ENCODE measurements at places on chromosomes 11 and 22. TPM values are rescaled to one million over a fixed set of nuclear protein-coding genes. Genes with fewer than 3 reads are reported as not detected.

Gene TEAD1
- 76.5 TPM for total RNA-seq

- H3K27me3 ChIP-seq, result no peaks in the 10 kb centered on the region
- DNase-seq, result peak; percentile 79
- peaks cover 8% of the 10 kb centered on the region for H3K4me1 ChIP-seq
- H3K4me3 ChIP-seq, result peak overlapping the region; percentile 33
- H3K27ac ChIP-seq, result peak overlapping the region; percentile 95
Observed at GRCh38 chr22:30265823-30266444, 717 bp downstream of the OSM start.

- DNase-seq, result no peak
- H3K27ac ChIP-seq, result no peak overlapping the region
- no peak overlapping the region for H3K4me3 ChIP-seq
- peaks cover 55% of the 10 kb centered on the region for H3K4me1 ChIP-seq
- no peaks in the 10 kb centered on the region for H3K36me3 ChIP-seq
Observed at GRCh38 chr11:73755670-73756069, 5.2 kb downstream of the RAB6A start.

Gene TYMP
- 249 TPM for total RNA-seq

GRCh38 chr11:64518928-64519327 lies 72.1 kb upstream of the SLC22A12 start:
- H3K4me3 ChIP-seq, result no peak overlapping the region
- H3K27me3 ChIP-seq, result no peaks in the 10 kb centered on the region
- no peak for DNase-seq

Gene BTBD10
- total RNA-seq, result 31.7 TPM

DNA sequence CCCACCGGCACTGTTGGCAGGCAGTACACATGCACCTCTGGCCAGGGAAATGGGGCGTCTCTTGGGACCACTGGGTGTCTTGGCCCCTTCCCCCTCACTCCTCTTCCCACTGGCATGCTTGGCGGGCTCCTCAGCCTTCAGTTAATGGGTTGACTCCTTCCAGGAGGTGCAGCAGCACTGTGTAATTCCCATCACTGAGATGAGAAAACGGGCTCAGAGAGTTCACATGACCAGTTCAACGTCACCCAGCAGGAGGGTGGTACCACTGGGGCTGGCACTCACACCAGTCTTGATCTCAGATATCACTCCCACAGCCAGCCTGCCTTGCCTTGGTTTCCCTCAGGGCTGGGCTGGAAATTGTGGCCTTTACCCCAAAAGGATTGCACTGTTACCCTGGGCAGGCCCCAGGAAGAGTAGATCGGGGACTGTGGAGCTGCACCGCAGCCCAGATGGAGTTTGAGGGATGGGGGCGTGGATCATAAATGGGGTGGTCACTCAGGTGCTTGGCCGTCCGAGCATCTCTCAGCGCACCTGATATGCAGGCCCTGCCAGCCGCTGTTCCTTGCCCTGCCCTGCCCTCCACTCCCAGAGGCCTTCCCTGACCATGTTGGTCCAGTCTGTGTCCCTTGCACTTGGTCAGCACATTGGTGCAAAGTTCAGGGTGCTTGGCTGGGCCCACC lies 16.9 kb downstream of the CAPN5 start:
- H3K27ac ChIP-seq, result peak overlapping the region; percentile 69
- H3K4me3 ChIP-seq, result no peak overlapping the region
- H3K4me1 ChIP-seq, result peaks cover 13% of the 10 kb centered on the region
- H3K27me3 ChIP-seq, result no peaks in the 10 kb centered on the region

DNA sequence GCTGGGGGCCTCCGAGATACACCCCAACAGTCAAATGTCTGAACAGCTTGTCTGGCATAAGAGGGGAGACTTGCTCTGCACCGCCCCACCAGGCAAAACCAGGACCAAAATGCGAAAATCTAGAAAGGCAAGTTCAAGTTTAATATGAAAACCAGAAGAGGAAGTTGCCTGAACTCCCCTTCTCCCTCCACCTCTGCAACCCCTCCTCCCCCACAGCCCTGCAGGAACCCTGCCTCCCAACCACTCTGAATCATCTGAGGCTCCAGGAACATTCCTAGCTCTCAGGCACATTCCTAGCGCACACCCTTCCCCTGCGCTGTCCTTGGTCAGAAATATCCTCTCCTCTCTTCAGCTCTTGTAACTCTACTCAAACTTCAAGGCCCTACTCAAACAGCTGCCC lies 36.7 kb downstream of the ISX start:
- no peaks in the 10 kb centered on the region for H3K27me3 ChIP-seq
- H3K36me3 ChIP-seq, result no peaks in the 10 kb centered on the region
- DNase-seq, result no peak
- H3K4me1 ChIP-seq, result no peaks in the 10 kb centered on the region

Gene CSRP3
- not detected for total RNA-seq

DNA sequence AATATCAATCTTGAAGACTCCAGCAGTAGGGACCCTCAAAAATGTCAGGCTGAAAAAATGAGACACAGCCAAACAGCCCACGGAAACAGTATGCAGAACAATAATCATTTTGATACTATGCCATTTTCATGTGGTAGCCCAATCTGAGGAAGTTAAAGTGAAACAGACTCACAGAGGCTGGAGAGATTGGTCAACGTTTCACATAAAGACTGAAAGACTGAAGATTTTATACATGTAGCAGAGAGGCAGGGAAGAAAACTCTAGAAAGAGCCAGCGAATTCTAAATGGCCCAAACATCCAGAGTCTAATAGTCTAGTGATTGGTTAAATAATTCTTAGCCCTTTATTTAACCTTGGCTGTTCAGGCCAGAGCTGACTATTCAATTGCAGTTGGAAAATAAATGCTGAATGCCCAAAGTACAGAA lies 49.4 kb downstream of the MAML2 start:
- no peaks in the 10 kb centered on the region for H3K27me3 ChIP-seq
- H3K27ac ChIP-seq, result peak overlapping the region; percentile 69
- no peaks in the 10 kb centered on the region for H3K36me3 ChIP-seq
- DNase-seq, result no peak
- peaks cover 16% of the 10 kb centered on the region for H3K4me1 ChIP-seq

Gene OR4C16
- total RNA-seq, result not detected
